ENCODE measurements at places on chromosomes 13 and 19. TPM values are rescaled to one million over a fixed set of nuclear protein-coding genes. Genes with fewer than 3 reads are reported as not detected.
A peak's percentile ranks its signal among the peaks of the same experiment; 100 is the strongest.

DNA sequence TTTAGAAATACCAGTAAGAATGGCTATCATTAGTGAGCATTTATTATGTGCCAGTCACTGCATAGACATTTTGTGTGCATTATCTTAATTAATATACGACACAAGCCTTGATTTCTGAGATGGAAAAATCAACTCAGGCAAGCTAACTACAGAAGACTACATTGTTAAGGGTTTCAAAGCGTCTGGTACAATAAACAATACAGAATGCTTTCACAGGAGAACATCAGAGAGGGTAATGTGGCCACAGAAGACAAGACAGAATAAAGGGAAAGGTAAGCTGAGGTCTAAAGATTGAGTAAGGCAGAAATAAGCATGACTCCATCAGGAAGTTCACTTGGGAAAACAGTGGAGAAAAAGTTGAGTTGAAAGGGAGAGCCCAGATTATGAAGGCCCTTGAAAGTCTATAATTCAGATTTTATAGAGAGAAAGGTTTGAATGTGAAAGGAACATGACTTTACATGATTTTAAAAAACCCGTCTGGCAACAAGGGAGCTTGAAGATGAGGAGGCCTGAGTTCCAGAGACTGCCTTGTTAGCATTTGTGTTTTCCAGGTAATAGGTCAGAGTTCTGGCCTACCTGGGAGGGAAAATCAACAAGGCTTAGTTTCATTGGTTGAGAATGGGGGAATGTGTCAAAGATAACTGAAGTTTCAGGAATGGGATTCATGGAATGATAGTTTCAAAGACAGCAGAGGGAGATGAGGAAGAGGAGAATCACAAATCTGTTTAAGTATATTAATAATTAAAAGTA lies 1.8 kb upstream of the MBNL2 start:
- H3K4me3 ChIP-seq = no peak overlapping the region
- DNase-seq = no peak
- peaks cover 25% of the 10 kb centered on the region for H3K36me3 ChIP-seq
- H3K4me1 ChIP-seq = peaks cover 26% of the 10 kb centered on the region
- no peak overlapping the region for H3K27ac ChIP-seq
- H3K27me3 ChIP-seq = no peaks in the 10 kb centered on the region

GRCh38 chr13:53201454-53202225 lies 173.0 kb downstream of the OLFM4 start:
- no peak for DNase-seq
- H3K4me1 ChIP-seq = no peaks in the 10 kb centered on the region
- H3K4me3 ChIP-seq = no peak overlapping the region
- no peaks in the 10 kb centered on the region for H3K27me3 ChIP-seq
- peaks cover 4% of the 10 kb centered on the region for H3K36me3 ChIP-seq

Gene GARRE1
- total RNA-seq = 16.6 TPM

- H3K4me1 ChIP-seq = peaks cover 57% of the 10 kb centered on the region
- no peak overlapping the region for H3K4me3 ChIP-seq
- peak overlapping the region; percentile 85 for H3K27ac ChIP-seq
Observed at GRCh38 chr19:46372901-46373490, 26.1 kb downstream of the PPP5C start.

DNA sequence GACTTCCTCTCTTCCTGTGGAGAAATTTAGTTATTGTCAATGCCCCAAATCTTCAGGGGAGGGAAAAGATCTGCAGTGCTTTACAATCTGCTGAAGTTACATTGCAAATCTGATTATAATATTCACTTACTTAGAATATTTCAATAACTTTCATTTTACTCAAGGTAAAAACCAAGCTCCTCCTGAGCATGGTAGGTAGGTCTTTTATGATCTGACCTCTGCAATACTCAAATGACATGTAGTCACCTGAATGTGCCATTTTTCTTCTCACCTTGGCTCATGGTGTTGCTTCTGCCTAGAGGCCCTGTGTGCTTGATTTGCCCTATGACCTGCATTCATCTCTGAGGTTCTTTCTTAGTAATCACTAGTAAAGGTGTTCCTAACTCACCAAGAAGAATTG lies 331.4 kb downstream of the HS6ST3 start:
- H3K36me3 ChIP-seq = no peaks in the 10 kb centered on the region
- no peaks in the 10 kb centered on the region for H3K4me1 ChIP-seq
- DNase-seq = no peak
- H3K4me3 ChIP-seq = no peak overlapping the region

- no peaks in the 10 kb centered on the region for H3K4me1 ChIP-seq
- H3K27me3 ChIP-seq = no peaks in the 10 kb centered on the region
- H3K27ac ChIP-seq = no peak overlapping the region
- peaks cover 12% of the 10 kb centered on the region for H3K36me3 ChIP-seq
Observed at GRCh38 chr13:100182900-100183490, 94.1 kb downstream of the PCCA start.

- no peak overlapping the region for H3K27ac ChIP-seq
- no peak for DNase-seq
- no peak overlapping the region for H3K4me3 ChIP-seq
- no peaks in the 10 kb centered on the region for H3K36me3 ChIP-seq
- H3K4me1 ChIP-seq = peaks cover 13% of the 10 kb centered on the region
Observed at GRCh38 chr13:44117351-44117750, 237.6 kb downstream of the LACC1 start.

- peaks cover 17% of the 10 kb centered on the region for H3K4me1 ChIP-seq
- DNase-seq = no peak
- H3K4me3 ChIP-seq = no peak overlapping the region
- no peaks in the 10 kb centered on the region for H3K36me3 ChIP-seq
- H3K27ac ChIP-seq = no peak overlapping the region
- H3K27me3 ChIP-seq = peaks cover 4% of the 10 kb centered on the region
Observed at GRCh38 chr19:10979951-10980381, 19.1 kb downstream of the SMARCA4 start.

- no peak overlapping the region for H3K27ac ChIP-seq
- no peak for DNase-seq
- no peak overlapping the region for H3K4me3 ChIP-seq
- H3K36me3 ChIP-seq = no peaks in the 10 kb centered on the region
Observed at GRCh38 chr13:88726075-88726474, 1054.9 kb downstream of the SLITRK5 start.

Gene CABP5
- total RNA-seq = not detected

Gene CEACAM5
- total RNA-seq = not detected

Gene KASH5
- total RNA-seq = not detected

DNA sequence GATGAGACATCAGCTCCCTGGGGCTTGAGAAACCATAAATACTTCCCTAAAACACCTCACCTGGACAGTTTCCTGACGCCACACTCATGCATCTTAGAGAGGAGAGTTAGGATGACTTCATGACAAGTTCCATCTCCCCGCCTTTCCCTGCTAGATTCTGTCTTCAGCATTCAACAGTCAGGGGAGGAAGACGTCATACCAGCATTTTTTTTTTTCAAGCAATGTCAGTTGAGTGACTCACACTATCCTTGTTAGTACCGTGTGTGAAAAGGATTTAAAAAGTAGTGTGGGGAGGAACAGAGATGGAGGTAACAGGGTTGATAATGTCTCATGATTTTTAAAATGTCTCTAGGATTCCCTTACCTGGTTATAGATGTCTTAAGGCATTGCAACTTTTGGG lies at the start of gene OR7D2:
TSS of gene OR7D2 (plus strand) at position 79 of the 400 bp plus-strand sequence. CDS start 6,803 bp downstream, outside the sequence.
- no peaks in the 10 kb centered on the region for H3K36me3 ChIP-seq
- no peak for DNase-seq
- H3K27ac ChIP-seq = no peak within 1 kb of the TSS
- no peak within 1 kb of the TSS for H3K4me3 ChIP-seq
- no peaks in the 10 kb centered on the region for H3K4me1 ChIP-seq

GRCh38 chr19:31749231-31749630 lies 400.0 kb upstream of the TSHZ3 start:
- no peak overlapping the region for H3K4me3 ChIP-seq
- no peaks in the 10 kb centered on the region for H3K4me1 ChIP-seq
- H3K27ac ChIP-seq = no peak overlapping the region

- DNase-seq = no peak
- H3K27me3 ChIP-seq = no peaks in the 10 kb centered on the region
- H3K27ac ChIP-seq = no peak overlapping the region
- H3K4me3 ChIP-seq = no peak overlapping the region
- H3K36me3 ChIP-seq = no peaks in the 10 kb centered on the region
Observed at GRCh38 chr13:76267216-76267615, 619.0 kb downstream of the KCTD12 start.

GRCh38 chr19:47623921-47624391 lies 15.0 kb downstream of the BICRA start:
- H3K27me3 ChIP-seq = peaks cover 2% of the 10 kb centered on the region
- H3K36me3 ChIP-seq = peaks cover 12% of the 10 kb centered on the region
- peaks cover 16% of the 10 kb centered on the region for H3K4me1 ChIP-seq
- no peak for DNase-seq

Gene SACS
- total RNA-seq = 41.9 TPM

DNA sequence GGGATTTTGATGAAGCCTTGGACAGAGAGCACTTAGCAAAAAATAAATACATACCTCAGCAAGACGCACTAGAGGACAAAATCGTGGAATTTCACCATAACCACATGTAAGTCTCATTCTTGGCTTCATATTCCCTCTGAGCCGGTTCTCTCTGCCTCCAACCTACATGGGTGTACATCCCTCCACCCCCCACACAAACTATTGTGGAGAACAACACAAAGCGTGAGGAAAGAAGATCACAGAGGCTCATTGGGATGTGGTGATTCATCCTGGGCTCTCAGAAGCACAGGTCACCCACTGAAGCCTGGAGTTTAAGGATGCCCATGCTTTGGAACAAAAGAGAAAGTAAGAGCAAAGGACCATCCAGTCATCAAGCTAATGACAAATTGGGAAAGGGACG lies 192.2 kb downstream of the STK24 start:
- no peak overlapping the region for H3K4me3 ChIP-seq
- DNase-seq = peak; percentile 33
- H3K4me1 ChIP-seq = peaks cover 19% of the 10 kb centered on the region
- H3K27ac ChIP-seq = peak overlapping the region; percentile 74
- peaks cover 47% of the 10 kb centered on the region for H3K36me3 ChIP-seq
- H3K27me3 ChIP-seq = peaks cover 11% of the 10 kb centered on the region

Gene ZNF665
- total RNA-seq = 0.12 TPM

DNA sequence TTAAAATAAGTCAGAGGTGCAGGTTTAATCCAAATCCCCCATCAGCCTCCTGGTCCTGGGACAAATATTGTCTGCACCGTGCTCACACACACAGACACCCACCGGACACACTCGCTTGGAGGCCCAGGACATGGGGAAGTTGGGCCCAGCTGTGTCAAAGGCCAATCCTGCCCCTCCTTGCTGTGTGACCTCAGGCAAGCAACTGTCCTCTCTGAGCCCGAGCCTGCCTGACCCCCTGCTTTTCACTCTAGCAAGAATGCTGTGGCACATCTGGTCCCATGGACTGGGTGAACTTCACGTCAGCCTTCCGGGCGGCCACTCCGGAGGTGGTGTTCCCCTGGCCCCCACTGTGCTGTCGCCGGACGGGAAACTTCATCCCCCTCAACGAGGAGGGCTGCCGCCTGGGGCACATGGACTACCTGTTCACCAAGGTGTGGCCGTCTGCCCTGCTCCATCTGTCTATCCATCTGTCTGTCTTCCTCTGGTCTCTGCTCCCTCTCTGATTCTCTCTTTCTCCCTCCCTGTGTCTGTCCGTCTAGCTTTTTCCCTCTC lies 9.3 kb downstream of the UPK1A start:
- DNase-seq = no peak
- H3K4me3 ChIP-seq = no peak overlapping the region
- no peak overlapping the region for H3K27ac ChIP-seq
- peaks cover 25% of the 10 kb centered on the region for H3K27me3 ChIP-seq

Gene RCBTB1
- total RNA-seq = 16.3 TPM

Gene ZNF44
- 7.7 TPM for total RNA-seq

Gene ADGRE3
- total RNA-seq = not detected

DNA sequence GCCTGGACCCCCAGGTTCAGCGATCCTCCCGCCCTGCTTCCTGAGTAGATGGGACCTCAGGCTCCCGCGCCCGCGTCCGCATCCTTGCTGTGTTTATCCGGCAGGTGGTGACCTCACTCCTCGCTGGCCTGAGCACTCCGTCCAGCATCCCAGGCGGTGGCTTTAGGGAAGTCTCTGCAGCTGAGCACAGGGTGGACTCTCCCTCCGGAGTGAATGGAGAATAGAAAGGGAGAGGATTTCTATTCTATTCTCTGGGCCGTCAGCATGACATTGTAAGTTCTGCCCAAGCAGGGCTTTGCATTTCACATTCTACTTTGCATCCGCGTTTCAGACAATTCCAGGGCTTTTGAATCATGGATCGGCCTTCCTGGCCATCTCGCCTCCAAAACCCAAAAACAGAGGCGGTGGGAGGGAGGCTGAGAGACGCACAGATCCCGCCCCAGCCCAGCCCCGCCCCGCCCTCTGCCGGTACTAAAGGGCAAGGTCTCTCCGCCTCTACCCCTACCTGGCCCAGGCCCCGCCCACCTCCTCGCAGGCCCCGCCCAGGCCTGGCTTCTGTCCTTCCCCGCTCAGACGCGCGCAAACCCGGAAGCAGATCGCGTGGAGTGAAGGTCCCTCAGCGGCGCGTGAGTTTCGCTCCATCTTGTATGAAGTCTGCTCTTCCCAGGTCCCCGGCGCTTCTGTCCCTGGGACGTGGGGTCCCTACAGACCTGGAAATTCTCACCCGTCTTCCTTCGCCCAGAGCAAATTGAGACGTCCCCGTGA lies at the start of gene ZNF525:
TSS of gene ZNF525 (plus strand) at position 572 of the 765 bp plus-strand sequence. CDS start 6,577 bp downstream, outside the sequence.
- H3K27ac ChIP-seq = peak within 1 kb of the TSS; percentile 82
- peaks cover 10% of the 10 kb centered on the region for H3K4me1 ChIP-seq
- DNase-seq = peak; percentile 58
- H3K36me3 ChIP-seq = no peaks in the 10 kb centered on the region
- H3K27me3 ChIP-seq = peaks cover 1% of the 10 kb centered on the region

GRCh38 chr13:65112531-65112941 lies 2117.6 kb downstream of the PCDH9 start:
- H3K4me1 ChIP-seq = peaks cover 24% of the 10 kb centered on the region
- H3K36me3 ChIP-seq = peaks cover 23% of the 10 kb centered on the region
- peak; percentile 72 for DNase-seq
- H3K27me3 ChIP-seq = no peaks in the 10 kb centered on the region

- no peaks in the 10 kb centered on the region for H3K36me3 ChIP-seq
- peak; percentile 43 for DNase-seq
- peak overlapping the region; percentile 79 for H3K27ac ChIP-seq
- peaks cover 6% of the 10 kb centered on the region for H3K27me3 ChIP-seq
- H3K4me3 ChIP-seq = 0 out of 2 replicates have a peak overlapping the region, but pooled peaks have one; percentile 27
Observed at GRCh38 chr13:42762251-42762650, 19.1 kb upstream of the FAM216B start.

GRCh38 chr13:107563099-107563925 lies 652.0 kb downstream of the LIG4 start:
- H3K36me3 ChIP-seq = no peaks in the 10 kb centered on the region
- H3K27ac ChIP-seq = no peak overlapping the region
- H3K4me3 ChIP-seq = no peak overlapping the region
- no peaks in the 10 kb centered on the region for H3K4me1 ChIP-seq

- no peaks in the 10 kb centered on the region for H3K27me3 ChIP-seq
- H3K36me3 ChIP-seq = peaks cover 8% of the 10 kb centered on the region
- peak; percentile 97 for DNase-seq
- H3K4me1 ChIP-seq = peaks cover 36% of the 10 kb centered on the region
Observed at GRCh38 chr19:17135001-17135853, 59.6 kb downstream of the MYO9B start.

Gene IGFL2
- total RNA-seq = not detected

GRCh38 chr19:18764591-18765051 lies 26.5 kb downstream of the COMP start:
- H3K36me3 ChIP-seq = no peaks in the 10 kb centered on the region
- H3K27me3 ChIP-seq = no peaks in the 10 kb centered on the region
- peak overlapping the region; percentile 74 for H3K4me3 ChIP-seq
- peak overlapping the region; percentile 93 for H3K27ac ChIP-seq
- peaks cover 18% of the 10 kb centered on the region for H3K4me1 ChIP-seq
- DNase-seq = peak; percentile 39

Gene CD79A
- total RNA-seq = 0.23 TPM

Gene GFY
- not detected for total RNA-seq

Gene NLRP5
- not detected for total RNA-seq
